Breast epithelium (tissue), 4 donors: ENCODE measurements at places on chromosomes 6 and 20. TPM values are rescaled to one million over a fixed set of nuclear protein-coding genes. Genes with fewer than 3 reads are reported as not detected.

GLYATL3 gene
- not detected for total RNA-seq

DNA sequence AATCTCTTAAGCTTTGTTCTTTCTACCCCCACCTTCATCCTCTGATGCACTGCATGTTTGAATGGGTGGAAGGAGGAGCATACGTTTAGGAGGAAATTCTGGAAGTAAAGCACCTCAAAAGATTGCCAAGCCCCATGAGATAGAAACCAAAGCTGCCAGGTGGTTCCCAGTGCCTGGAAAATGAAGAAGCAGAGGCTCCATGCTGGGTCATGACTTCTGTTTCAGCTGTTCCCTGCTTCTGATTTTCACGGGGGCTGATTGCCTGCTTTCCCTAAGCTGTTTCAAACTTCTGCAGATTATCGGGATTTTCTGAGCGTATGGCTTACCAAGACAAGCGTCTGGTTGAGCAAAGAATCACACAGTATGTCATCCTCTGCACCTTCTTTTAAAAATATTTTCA lies 87.5 kb upstream of the SYNDIG1 start:
- no peak for DNase-seq

DNA sequence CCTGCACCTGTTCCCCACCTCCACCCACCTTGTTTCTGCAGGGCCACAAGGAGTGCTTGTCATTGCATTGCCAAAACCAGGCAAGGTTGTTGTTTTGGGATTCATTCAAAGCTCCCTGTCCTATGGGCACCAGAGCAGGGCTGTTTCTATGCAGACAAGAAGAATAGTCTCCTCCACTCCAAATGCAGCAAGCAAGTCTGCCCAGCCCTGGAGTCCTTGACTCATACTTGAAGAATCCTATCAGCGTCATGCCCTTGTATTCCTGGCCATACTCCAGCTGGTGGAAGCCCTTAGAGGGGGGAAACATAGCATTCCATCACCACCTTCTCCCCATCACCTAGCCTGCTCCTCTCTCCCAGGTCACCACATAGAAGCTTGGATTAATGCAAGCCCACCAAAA lies 145.3 kb upstream of the ECI2 start:
- no peak for DNase-seq

- DNase-seq = no peak
Observed at GRCh38 chr6:56821005-56821432, 133.9 kb upstream of the BEND6 start.

DNA sequence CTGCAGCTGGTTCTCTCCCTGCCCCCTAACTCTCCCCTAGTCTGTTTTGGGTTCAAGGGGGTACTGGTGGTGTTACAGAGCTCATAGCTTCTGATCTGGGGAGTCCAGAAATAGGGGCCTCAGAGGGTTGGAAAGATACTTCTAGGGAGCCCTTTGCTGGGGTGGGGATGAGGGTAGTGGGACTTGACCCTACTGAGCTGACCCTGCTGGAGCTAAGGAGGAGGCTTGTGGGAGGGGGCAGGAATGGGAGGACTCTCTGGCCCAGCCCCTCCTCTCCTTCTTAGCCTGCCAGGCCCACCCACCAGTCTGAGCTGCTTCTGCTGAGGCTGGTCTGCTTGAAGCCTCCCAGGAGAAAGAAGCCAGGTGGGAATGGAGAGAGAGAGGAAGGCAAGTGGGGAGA lies at the start of gene EGFL8:
EGFL8 (plus strand) TSS at position 301 of the 400 bp plus-strand sequence. CDS start 1,571 bp downstream, outside the sequence.
- DNase-seq = no peak

DNA sequence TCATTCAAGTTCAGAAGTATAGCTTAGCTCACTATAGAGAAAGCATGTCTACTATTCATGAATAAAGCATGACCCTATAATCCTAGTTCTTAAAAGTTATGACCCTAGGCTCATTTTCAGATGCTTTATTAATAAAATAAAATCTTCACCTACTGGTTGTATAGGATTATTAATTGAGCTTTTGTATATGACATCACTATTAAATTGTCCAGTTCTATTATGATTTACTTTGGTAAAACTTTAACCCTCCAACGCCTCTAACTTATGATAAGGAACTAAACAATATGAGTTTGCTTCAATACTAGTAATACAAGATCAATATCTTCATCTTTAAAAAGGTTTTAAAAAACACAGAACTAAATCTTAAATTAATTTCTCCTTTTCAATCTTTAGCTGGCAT lies 263.4 kb upstream of the THEMIS start:
- DNase-seq = no peak

GRCh38 chr6:29917857-29918256 lies 24.5 kb upstream of the HLA-A start:
- no peak for DNase-seq

GRCh38 chr6:49264496-49264895 lies 198.6 kb downstream of the MMUT start:
- no peak for DNase-seq

- DNase-seq = no peak
Observed at GRCh38 chr20:4509825-4510522, 211.7 kb upstream of the PRND start.
